ENCODE measurements at places on chromosomes 16 and 17.

- no peak for DNase-seq
These were observed 10.1 kb upstream of the PIPOX start for GRCh38 chr17:29032857-29033197.

DNA sequence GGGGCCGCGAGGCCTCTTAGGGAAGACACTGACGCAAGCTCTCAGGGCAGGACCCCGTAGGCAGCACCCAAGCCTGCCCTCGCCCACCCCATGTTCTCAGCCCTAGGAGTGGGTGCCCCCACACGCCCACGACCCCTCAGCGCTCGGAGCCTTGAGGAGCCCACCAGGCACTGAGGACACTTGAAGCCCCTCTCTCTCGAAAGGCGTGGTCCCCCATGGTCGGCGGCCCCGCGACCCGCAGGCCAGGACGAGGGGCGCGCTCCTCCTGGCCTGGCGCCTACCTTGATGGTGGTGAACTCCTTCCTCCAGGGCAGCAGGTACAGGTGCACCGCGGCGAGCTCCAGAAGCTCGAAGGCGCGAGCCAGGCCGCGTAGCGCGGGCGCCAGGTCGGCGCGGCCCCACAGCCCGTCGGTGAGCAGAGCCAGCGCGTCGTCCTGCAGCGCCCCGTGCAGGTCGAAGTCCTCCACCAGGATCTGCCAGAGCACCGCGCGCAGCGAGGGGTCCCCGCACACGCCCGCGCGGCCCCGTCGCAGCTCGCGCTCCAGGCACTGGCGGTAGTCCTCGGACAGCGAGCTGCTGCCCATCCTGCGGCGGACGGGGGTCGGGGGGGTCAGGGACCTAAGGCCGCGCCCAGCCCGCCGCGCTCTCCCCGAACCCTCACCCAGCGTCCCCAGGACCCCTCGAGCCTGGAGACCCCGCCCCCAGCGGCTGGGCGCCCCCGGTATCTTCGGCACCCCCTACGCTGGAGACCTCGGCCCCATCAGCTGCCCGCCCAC is 668 bp downstream of the SPATA2L start:
- DNase-seq, result peak; percentile 31

DNA sequence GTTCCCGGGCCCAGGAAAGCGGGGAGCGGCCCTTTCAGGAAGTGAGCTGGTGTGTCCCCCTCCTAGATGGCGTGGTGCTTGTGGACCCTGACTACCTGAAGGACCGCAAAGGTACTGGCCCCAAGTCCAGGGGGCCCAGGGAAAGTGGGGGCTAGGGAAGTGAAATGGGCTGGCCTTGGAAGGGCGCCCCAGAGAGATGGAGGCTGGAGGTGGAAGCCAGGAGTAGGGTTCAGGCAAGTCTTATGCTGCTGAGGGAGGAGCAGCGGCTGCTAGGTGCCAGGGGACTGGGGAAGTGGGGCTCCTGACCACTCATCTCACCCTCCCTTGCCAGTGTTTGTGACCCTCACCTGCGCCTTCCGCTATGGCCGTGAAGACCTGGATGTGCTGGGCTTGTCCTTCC is 5.6 kb downstream of the ARRB2 start:
- no peak for DNase-seq

DNA sequence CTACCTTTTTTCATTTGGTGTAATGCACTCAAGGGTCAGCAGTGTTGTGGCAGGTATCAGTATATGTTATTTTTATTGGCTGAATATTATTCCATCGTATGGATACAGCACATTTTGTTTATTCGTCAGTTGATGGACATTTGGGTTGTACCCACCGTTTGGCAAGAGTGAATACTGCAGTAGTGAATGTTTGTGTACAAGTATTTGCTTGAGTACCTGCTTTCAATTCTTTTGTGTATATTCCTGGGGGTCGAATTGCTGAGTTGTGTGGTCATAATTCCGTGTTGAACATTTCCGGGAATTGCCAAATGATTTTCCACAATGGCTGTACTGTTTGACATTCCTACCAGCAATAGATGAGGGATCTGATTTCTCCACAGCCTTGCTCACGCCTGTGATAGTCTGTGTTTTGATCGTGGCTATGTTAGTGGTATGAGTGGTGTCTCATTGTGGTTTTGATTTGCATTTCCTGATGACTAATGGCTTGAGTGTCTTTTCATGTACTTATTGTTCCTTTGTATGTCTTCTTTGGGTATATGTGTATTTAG is 108.4 kb downstream of the OR1D5 start:
- DNase-seq, result no peak

DNA sequence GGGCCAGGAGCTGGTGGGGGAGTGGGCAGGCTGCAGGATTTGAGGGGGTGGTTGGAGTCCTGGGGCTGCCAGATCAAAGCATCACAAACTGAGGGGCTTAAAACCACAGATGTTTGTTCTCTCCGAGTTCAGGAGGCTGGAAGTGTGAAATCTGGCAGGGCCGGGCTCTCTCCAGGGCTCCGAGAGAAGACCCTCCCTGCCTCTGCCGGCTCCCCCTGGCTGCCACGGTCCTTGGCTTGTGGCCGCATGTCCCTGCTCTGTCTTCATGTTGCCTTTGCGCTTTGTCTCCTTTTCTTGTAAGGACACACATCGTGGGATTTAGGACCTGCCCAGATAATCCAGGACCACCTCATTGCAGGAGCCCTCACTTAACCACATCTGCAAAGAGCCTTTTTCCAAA is 139.8 kb upstream of the GSE1 start:
- DNase-seq, result no peak

GRCh38 chr17:48530887-48531272 is at the start of gene HOXB1:
Gene HOXB1 (minus strand): TSS chr17:48531011. CDS start chr17:48530904, 107 bp downstream.
- DNase-seq, result no peak

DNA sequence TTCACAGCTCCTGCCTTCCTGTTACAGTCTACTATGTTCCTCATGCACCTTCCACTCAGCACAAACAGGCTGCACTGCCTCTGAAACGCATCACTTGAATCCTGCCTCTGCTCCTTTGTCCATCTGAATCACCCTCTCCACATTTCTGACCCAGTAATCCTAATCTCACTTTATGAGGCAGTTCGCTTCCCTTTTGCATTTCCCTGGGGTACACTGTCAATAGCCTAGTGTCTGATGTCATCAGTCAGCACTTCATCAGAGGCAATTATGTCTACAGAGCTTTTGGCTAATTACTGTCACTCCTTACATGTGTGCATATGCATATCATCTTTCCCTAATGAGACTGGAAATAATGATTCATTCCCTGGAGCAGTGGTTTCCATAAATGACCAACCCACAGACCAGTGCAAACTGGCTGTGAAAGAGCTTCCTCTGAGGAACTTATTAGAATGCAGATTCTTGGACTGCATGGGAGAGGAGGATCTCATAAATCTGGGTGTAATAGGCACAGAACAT is 23.6 kb downstream of the CA4 start:
- no peak for DNase-seq

DNA sequence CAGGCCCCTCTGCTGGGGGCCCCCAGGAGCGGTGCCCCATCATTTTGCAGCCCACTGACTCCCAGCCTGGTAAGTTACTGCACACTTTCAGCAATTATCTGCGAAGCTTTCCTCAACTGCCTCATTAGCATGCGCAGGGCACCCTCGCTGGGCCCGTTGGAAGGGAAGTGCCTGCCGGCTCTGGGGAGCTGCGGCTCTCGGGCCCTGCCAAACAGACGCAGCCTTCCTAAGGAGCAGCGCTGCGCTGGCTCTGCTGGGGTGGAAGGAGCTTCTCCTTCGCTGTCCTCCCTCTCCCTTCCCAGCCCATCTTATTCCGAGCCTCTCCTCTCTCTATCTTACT is 71.0 kb downstream of the RBBP6 start:
- DNase-seq, result peak; percentile 30

- DNase-seq, result peak; percentile 75
These were observed 70.2 kb upstream of the PSMD7 start for GRCh38 chr16:74226338-74226954.

All from NCI-H1092 treated with DMSO at 0.1 percent for 48 hours (cell line).